Hair follicle dermal papilla cell (primary cell): ENCODE measurements at places on chromosomes 3 and 15. TPM values are rescaled to one million over a fixed set of nuclear protein-coding genes. Genes with fewer than 3 reads are reported as not detected.

HGD gene
- total RNA-seq, result not detected in 2 replicates

MAGI1 gene
- total RNA-seq, result 63.4 and 66.9 TPM in 2 replicates

SUSD5 gene
- 8.4 and 16.1 TPM in 2 replicates for total RNA-seq

EXD1 gene
- total RNA-seq, result not detected in 2 replicates

NR1I2 gene
- total RNA-seq, result 0.16 TPM in 1 of 2 replicates, not detected in the other

C3orf80 gene
- under 0.01 and 0.61 TPM in 2 replicates for total RNA-seq

IL5RA gene
- total RNA-seq, result not detected in 2 replicates

CAV3 gene
- 0.12 and 0.16 TPM in 2 replicates for total RNA-seq

TMEM158 gene
- total RNA-seq, result 64.1 and 95.2 TPM in 2 replicates

ZFAND6 gene
- total RNA-seq, result 148 TPM in 2 replicates

GP9 gene
- not detected in 2 replicates for total RNA-seq

C3orf22 gene
- total RNA-seq, result not detected in 2 replicates

SLC15A2 gene
- total RNA-seq, result 0.32 and 0.85 TPM in 2 replicates

TM4SF18 gene
- 0.12 and 0.32 TPM in 2 replicates for total RNA-seq

IGSF11 gene
- total RNA-seq, result not detected in 2 replicates

SLC12A1 gene
- not detected in 2 replicates for total RNA-seq

APBA2 gene
- total RNA-seq, result 8.7 and 21.1 TPM in 2 replicates

B2M gene
- total RNA-seq, result 2,417 and 2,644 TPM in 2 replicates

XCR1 gene
- not detected in 2 replicates for total RNA-seq

MYZAP gene
- not detected in 2 replicates for total RNA-seq

PPP1R14D gene
- not detected in 2 replicates for total RNA-seq

GOLGA8O gene
- total RNA-seq, result 0.97 and 2.7 TPM in 2 replicates

CDCP1 gene
- total RNA-seq, result 31.5 and 39.8 TPM in 2 replicates

GOLGA8G gene
- total RNA-seq, result under 0.01 TPM in 1 of 2 replicates, not detected in the other

GASK1A gene
- 0.97 and 1.3 TPM in 2 replicates for total RNA-seq

SPTSSB gene
- total RNA-seq, result not detected in 2 replicates

PRSS50 gene
- not detected in 2 replicates for total RNA-seq

AGTR1 gene
- total RNA-seq, result 37.2 and 42.3 TPM in 2 replicates

ATP13A4 gene
- not detected in 2 replicates for total RNA-seq

CHRM5 gene
- under 0.01 TPM in 1 of 2 replicates, not detected in the other for total RNA-seq

FAM107A gene
- total RNA-seq, result 0.32 and 0.85 TPM in 2 replicates

SLC28A1 gene
- not detected in 2 replicates for total RNA-seq

BTLA gene
- total RNA-seq, result under 0.01 TPM in 1 of 2 replicates, not detected in the other

ERICH6 gene
- total RNA-seq, result 0.32 and 0.49 TPM in 2 replicates

ZNF774 gene
- total RNA-seq, result 0.85 and 1.9 TPM in 2 replicates

PTH1R gene
- total RNA-seq, result 4.5 and 11.0 TPM in 2 replicates

GOLGA8J gene
- not detected in 2 replicates for total RNA-seq

TMEM207 gene
- not detected in 2 replicates for total RNA-seq

KLF15 gene
- total RNA-seq, result 0.49 and 1.1 TPM in 2 replicates

TNFAIP8L3 gene
- total RNA-seq, result 0.81 and 2.7 TPM in 2 replicates

AADACL2 gene
- not detected in 2 replicates for total RNA-seq

NSUN3 gene
- 13.5 and 15.9 TPM in 2 replicates for total RNA-seq

CASR gene
- total RNA-seq, result not detected in 2 replicates

HES1 gene
- 5.0 and 6.3 TPM in 2 replicates for total RNA-seq

GOLGA6A gene
- total RNA-seq, result not detected in 2 replicates

FETUB gene
- total RNA-seq, result not detected in 2 replicates

CEP19 gene
- total RNA-seq, result 2.8 and 3.0 TPM in 2 replicates

DVL3 gene
- 38.9 and 48.4 TPM in 2 replicates for total RNA-seq

ISL2 gene
- total RNA-seq, result 0.12 TPM in 1 of 2 replicates, not detected in the other

CHRFAM7A gene
- 0.32 and 2.2 TPM in 2 replicates for total RNA-seq

SH3GL3 gene
- total RNA-seq, result 0.24 TPM in 1 of 2 replicates, not detected in the other

ARGFX gene
- not detected in 2 replicates for total RNA-seq

ROPN1 gene
- not detected in 2 replicates for total RNA-seq

TLR9 gene
- total RNA-seq, result under 0.01 TPM in 1 of 2 replicates, not detected in the other

IL17RB gene
- 0.12 and 0.49 TPM in 2 replicates for total RNA-seq

PLSCR5 gene
- total RNA-seq, result not detected in 2 replicates

GPR171 gene
- total RNA-seq, result not detected in 2 replicates
